HepG2 (cell line): ENCODE measurements at places on chromosomes 12 and 14. TPM values are rescaled to one million over a fixed set of nuclear protein-coding genes. Genes with fewer than 3 reads are reported as not detected.

The FGD6 gene
- total RNA-seq: 4.3 and 5.3 TPM in 2 replicates

The JPH4 gene
- total RNA-seq: 0.14 and 0.22 TPM in 2 replicates

The CACNA2D4 gene
- 7.2 and 14.2 TPM in 2 replicates for total RNA-seq

The PLEKHG7 gene
- not detected in 2 replicates for total RNA-seq

The PLEKHH1 gene
- total RNA-seq: 4.8 and 8.6 TPM in 2 replicates

The CLEC1B gene
- not detected in 2 replicates for total RNA-seq

The RNASE3 gene
- not detected in 2 replicates for total RNA-seq

The KRT83 gene
- not detected in 2 replicates for total RNA-seq

The MYRFL gene
- total RNA-seq: 0.09 and 0.10 TPM in 2 replicates

The KCNH3 gene
- 0.07 and 0.13 TPM in 2 replicates for total RNA-seq

The PDE3A gene
- 1.5 and 2.3 TPM in 2 replicates for total RNA-seq

The RPGRIP1 gene
- 0.10 and 0.13 TPM in 2 replicates for total RNA-seq

The YEATS4 gene
- total RNA-seq: 45.0 and 51.7 TPM in 2 replicates

The TAS2R43 gene
- total RNA-seq: 1.7 TPM in 1 of 2 replicates, not detected in the other

The OR6S1 gene
- not detected in 2 replicates for total RNA-seq

The ATL1 gene
- 0.45 and 0.60 TPM in 2 replicates for total RNA-seq

The MMP17 gene
- total RNA-seq: 0.38 and 0.80 TPM in 2 replicates

The HOXC9 gene
- total RNA-seq: 0.94 and 1.1 TPM in 2 replicates

The CLEC7A gene
- not detected in 2 replicates for total RNA-seq

The STYK1 gene
- total RNA-seq: not detected in 2 replicates

The LTB4R2 gene
- total RNA-seq: 1.4 and 6.9 TPM in 2 replicates

The RNU4-1 gene
- total RNA-seq: 623 and 7,407 TPM in 2 replicates

The GTF2A1 gene
- 17.5 and 30.1 TPM in 2 replicates for total RNA-seq

The TRHDE gene
- not detected in 2 replicates for total RNA-seq

The NAV3 gene
- total RNA-seq: 0.18 and 0.51 TPM in 2 replicates

The PLA2G1B gene
- total RNA-seq: 0.87 and 1.4 TPM in 2 replicates

The TMEM263 gene
- 58.6 and 73.7 TPM in 2 replicates for total RNA-seq

The OTOGL gene
- total RNA-seq: not detected in 2 replicates

The TMEM19 gene
- total RNA-seq: 21.9 and 22.5 TPM in 2 replicates

The EIF2B2 gene
- total RNA-seq: 54.4 and 80.9 TPM in 2 replicates

The BCL2L14 gene
- 0.11 and 0.28 TPM in 2 replicates for total RNA-seq

The LYZ gene
- total RNA-seq: 1,312 and 2,054 TPM in 2 replicates

The KRT2 gene
- not detected in 2 replicates for total RNA-seq

The MYO1H gene
- total RNA-seq: not detected in 2 replicates

The BEGAIN gene
- not detected in 2 replicates for total RNA-seq
